ENCODE measurements at places on chromosomes 7 and 10. TPM values are rescaled to one million over a fixed set of nuclear protein-coding genes. Genes with fewer than 3 reads are reported as not detected.

Gene CYP3A4
- total RNA-seq, result not detected

Gene C7orf57
- not detected for total RNA-seq

Gene STRIP2
- total RNA-seq, result 10.0 TPM

Gene ACTA2
- total RNA-seq, result 13.0 TPM

Gene TRIM73
- total RNA-seq, result 1.2 TPM

Gene OR9A2
- not detected for total RNA-seq

Gene PRSS2
- not detected for total RNA-seq

Gene FEZF1
- total RNA-seq, result not detected

Gene ARL3
- total RNA-seq, result 10.6 TPM

All from endothelial cell of umbilical vein (primary cell).